ENCODE measurements at places on chromosomes 16 and 17.

DNA sequence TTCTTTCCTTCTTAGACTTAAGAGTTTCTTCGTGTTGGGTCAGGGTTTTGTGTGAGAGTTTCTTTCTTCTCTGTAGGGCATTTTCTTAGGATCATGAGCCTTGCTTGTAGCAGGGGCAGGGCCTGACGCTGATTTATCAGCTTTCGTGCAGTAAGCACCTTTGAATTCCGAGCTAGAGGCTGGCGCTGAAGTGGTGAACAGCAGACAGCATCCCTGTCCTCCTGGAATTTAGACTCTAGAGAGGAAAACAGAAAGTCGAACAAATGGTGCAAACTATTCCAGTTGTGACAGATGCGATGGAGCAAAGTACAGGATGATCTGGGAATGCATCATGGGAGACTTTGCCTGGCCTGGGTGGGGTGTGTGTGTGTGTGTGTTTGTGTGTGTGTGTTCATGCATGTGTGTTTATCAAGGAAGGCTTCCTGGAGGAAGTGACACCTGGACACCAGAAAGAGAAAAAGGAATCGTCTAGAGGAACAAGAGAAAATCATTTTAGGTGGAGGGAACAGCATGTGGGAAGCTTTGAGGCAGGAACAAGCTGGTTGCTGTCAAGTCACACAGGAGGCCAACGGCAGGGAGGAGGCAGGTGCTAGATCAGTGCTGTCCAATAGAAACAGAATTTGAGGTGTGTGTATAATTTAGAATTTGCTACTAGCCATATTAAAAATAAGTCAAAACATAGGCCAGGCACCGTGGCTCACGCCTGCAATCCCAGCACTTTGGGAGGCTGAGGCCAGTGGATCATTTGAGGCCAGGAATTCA is 60.2 kb downstream of the WWP2 start:
- no peak for DNase-seq

GRCh38 chr16:67963662-67964321 is 4.6 kb downstream of the SLC12A4 start:
- no peak for DNase-seq

- no peak for DNase-seq
Measured at GRCh38 chr17:82941021-82942001, 101.5 kb upstream of the ZNF750 start.

- DNase-seq, result no peak
Measured at GRCh38 chr16:24129412-24129918, 126.7 kb upstream of the CACNG3 start.

- no peak for DNase-seq
Measured at GRCh38 chr16:5874899-5875298, 777.3 kb upstream of the EEF2KMT start.

- no peak for DNase-seq
Measured at GRCh38 chr16:17358846-17359245, 111.9 kb downstream of the XYLT1 start.

- peak; percentile 87 for DNase-seq
Measured at GRCh38 chr17:72136692-72137091, 15.9 kb downstream of the SOX9 start.

- DNase-seq, result no peak
Measured at GRCh38 chr17:74072340-74072739, 131.1 kb upstream of the RPL38 start.

GRCh38 chr16:57462978-57463362 is 491 bp downstream of the POLR2C start:
- no peak for DNase-seq

DNA sequence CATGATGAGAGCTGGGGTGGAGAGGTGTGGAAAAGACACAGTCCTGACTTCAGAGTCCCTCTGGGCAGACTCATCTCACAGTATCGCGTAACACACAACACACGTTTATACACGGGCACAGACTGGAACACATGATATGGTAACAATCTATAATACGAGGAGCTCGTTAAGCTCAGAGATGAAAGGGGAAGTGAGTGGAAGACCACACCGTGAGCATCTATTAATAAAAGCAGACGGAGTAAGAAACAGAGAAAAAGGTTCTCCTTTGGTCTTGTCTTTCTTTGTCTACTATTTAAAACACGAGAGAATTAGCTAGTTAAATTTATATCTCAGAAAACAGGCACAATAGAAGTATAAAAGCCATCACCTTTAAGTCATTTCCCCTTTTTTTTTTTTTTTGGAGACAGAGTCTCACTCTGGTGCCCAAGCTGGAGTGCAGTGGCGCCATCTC is 13.5 kb downstream of the ANKRD11 start:
- no peak for DNase-seq

DNA sequence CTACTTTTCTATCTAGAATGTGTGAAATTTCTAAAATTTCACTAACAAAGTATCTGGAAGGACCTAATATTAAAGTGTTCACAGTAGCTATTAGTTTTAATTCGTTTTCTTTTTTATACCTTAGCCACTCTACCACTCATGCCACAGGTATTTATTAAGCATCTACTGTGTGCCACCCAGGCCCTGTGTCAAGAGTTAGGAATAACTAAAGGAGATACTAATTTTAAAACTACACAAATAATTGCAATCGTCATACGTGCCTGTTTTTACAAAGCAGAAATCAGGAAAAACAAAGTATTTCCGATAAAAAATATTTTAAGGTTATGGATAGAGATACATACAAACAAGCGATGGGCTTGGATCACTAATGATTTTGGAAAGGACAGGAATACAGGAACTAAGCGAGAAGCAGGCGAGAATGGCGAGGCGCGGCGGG is 483 bp upstream of the EEF2K start:
- no peak for DNase-seq
